ENCODE measurements at places on chromosomes 1 and 21.

- DNase-seq = no peak
Measured at GRCh38 chr1:240107058-240107684, 15.5 kb downstream of the FMN2 start.

DNA sequence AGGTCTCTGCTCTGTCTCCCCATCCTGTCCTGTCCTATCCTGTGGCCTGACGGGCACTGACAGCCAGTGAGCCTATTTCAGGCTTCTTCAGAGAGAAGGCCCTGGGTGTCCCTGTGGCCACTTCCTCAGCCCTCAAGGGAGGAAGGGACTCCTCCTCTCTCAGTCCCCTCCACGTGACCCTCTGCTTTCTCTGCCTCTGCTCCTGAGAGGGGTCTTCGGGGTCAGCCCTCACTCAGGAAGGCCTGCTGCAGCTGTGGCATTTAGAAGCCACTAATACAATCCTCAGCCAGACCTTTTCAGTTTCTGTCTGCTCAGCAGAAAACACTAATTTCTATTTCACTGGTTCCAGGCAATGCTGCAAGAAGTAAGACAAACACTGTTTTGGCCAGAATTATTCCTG, 43.6 kb upstream of the ETV3 start:
- no peak for DNase-seq

- no peak for DNase-seq
Measured at GRCh38 chr21:41972511-41973205, 18.8 kb upstream of the C2CD2 start.

DNA sequence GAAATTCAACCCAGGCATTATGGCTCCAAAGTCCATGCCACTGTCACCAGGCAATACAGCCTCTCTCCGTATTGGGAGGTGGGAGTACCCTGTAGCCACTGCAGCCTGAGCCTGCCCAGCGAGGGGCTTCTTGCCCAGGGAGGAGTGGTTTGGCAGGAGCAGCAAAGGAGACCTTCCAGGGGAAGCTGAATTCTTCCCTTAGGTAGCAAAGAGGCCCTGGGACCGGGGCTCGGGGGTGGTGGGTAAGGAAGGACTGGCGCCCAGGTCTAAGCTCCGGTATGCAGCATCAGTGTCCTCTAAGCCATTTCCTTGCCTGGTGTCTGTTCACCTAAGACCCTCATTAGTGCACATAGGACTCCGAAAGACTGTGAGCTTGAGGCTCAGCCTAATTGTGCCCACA, 17.0 kb downstream of the TNNT2 start:
- DNase-seq = no peak

- no peak for DNase-seq
Measured at GRCh38 chr1:152000964-152001630, 7.4 kb upstream of the S100A10 start.

GRCh38 chr21:31490443-31490842, 146.4 kb upstream of the TIAM1 start:
- DNase-seq = no peak

- no peak for DNase-seq
Measured at GRCh38 chr1:180927841-180928240, 15.1 kb downstream of the KIAA1614 start.

GRCh38 chr1:29354511-29355098, 118.3 kb downstream of the PTPRU start:
- DNase-seq = no peak

DNA sequence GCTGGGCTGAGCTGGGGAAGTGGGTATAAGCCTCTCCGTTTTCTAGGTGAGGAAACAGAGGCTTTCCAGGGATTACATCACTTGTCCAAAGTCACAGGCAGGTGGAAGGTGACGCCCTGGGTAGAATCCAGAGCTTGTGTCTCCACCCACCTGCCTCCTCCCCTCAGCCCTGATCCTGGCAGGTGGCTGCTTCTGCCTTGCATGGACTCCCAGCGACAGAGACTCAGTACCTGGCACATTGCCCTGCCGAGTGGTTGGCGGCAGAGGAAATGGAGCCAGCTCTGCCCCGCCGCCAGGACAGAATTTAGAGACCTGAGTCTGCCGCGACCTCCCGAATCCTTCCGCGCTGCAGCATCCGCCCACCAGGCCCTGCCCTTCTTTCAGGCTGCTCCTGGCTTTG, 2.1 kb downstream of the PLA2G2E start:
- DNase-seq = no peak

- DNase-seq = no peak
Measured at GRCh38 chr1:228375578-228376261, 30.9 kb downstream of the TRIM11 start.

GRCh38 chr21:17441370-17441769, 71.5 kb upstream of the CXADR start:
- DNase-seq = no peak

DNA sequence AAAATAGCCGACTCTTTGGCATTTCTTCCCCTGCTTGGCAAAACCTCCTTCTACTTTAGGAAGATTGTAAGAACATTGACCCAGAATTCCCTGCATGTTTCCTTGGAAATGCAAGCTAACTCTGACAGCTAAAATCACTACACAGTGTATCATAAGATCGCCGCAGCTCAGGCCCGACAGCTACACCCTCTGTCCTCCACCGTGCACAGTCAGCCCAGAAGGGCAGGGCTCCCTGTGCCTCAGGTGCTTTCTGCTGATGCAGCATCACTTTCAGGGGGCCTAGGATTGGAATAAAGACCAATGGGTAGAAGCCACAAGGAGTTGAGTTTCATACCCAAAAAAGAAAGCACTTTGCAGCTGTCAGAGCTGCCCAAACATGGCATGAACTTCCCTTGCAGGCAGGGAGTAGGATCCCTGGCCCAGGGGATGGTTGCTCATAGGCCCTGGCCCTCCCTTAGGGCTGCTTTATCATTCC, 145.3 kb downstream of the SEC16B start:
- DNase-seq = no peak

DNA sequence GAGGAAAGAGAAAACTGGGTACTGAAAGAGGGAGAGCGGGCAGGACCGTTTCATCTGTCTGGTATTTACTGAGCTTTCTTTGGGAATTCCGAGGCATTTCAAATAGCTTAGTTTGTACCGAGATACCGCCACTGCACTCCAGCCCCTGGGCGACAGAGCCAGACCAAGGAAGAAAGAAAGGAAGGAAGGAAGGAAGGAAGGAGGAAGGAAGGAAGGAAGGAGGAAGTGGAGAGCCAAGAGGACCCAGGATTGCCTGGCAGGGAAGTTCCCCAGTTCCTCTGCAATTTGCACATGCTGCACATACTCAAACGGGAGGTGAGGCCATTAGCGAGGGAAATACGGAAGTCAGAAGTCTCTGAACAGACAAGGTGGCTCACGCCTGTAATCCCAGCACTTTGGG, 961 bp upstream of the FUCA1 start:
- no peak for DNase-seq

DNA sequence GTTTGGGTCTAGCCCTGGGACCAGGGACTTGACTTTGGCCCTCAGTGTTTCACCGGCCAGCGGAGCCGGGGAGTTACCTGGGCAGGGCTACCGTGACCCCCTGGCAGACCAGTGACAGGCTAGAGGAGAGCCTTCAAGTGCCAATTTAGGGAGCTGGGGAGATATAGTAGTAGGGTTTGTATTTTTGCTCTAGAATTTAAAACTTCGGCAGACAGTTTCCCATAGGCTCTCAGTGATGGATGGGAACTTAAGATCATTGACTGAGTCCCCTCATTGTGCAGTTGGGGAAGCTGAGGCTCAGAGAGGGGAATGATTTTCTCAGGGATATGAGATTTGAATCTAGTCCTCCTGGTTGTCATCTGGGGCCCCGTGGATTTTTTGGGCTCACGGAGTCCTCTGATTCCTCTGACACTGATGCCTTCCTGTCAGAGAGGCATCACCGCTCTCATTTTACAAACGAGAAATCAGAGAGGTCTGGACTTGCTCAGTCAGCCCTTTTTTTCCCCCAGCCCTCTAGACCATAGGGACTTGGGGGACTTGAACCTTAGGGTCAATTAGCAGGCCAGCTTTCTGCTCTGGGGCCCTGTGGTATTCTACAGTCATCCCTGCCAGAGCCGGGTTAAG, 58.3 kb upstream of the ACOT11 start:
- no peak for DNase-seq

GRCh38 chr1:78355656-78356055, 135.1 kb upstream of the PTGFR start:
- no peak for DNase-seq

DNA sequence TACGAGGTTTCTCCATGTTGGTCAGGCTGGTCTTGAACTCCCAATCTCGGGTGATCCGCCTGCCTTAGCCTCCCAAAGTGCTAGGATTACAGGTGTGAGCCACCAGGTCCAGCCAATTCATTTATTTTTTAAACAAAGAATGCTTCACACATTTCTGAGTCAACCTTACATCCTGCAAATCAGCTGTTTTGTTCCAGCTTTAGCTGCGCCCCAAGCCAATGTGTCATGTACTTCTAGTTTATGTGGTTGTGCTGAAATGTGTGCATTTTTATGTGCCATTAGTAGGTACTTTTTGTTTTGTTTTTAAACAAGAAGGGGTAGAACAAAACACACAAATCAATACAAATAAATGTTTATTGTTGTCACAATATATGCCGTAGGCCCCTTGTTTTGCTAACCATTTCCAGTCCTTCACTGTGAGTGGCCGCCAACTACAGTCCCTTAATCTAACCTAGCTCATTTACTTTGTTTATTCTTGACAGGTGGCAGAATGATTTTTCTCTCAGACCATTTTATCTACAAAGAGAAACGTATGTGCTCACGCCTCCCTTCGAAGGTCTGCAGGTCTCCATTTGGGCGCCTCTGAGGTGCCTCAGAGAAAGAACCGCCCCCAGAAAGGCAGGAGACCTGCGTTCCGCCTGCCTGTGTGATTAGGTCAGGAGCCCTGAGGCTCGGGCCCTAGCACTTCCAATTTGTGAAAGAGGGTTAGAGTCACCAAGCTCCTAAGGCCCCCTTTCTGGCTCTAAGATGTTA, 2.8 kb upstream of the CASQ2 start:
- DNase-seq = no peak

GRCh38 chr1:23081376-23081775, 62.1 kb downstream of the KDM1A start:
- no peak for DNase-seq

GRCh38 chr1:60825593-60825992, 256.8 kb upstream of the NFIA start:
- DNase-seq = no peak

GRCh38 chr21:27675306-27675705, 708.4 kb upstream of the ADAMTS5 start:
- DNase-seq = no peak

GRCh38 chr1:201017828-201018163, 5.7 kb downstream of the KIF21B start:
- no peak for DNase-seq

DNA sequence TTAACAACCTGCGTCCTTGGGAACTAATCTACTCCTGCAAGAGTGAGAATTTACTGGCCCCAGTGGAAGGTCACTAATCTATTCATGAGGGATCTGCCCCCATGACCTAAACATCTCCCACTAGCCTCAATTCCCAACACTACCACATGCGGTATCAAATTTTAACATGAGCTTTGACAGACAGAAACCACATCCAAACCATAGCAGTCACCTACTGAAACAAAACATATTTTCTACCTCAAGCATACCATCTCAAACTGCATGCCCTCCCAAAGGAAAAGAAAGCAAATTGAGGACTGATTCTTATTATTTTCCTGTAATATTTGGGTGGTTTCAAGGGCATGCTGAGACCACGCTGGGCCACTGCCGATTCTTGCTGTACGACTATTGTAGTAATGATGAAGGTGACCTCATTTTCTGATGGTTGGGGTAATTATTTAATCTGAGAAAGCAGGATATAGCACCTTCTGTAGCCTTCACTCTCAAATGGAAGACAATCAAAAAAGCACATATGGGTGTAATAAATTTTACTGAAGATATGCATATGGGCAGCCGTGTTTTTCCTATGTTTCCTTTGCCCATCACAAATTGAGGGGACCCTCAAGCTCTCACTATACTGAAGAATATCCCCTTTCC, 13.2 kb upstream of the GBP5 start:
- no peak for DNase-seq

DNA sequence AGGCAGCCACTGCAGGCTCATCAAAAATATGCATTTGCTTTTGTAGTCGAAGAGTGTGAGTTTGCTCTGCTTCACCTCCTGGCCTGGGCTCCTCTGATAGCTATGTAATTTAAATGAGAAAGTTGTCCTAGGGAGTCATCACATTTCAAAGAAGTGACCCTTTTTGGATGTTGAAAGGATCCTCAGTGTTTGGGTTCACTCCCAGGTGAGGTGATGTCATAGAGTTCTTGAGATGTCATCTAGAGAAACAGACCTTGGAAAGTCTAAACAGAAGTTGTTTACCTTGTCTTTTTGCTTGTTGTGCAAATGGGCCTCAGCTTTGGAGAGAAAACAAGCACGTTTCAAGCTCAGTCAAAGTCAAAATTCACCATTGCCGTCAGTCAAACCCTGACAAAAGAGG, 92.0 kb upstream of the BARHL2 start:
- DNase-seq = no peak

DNA sequence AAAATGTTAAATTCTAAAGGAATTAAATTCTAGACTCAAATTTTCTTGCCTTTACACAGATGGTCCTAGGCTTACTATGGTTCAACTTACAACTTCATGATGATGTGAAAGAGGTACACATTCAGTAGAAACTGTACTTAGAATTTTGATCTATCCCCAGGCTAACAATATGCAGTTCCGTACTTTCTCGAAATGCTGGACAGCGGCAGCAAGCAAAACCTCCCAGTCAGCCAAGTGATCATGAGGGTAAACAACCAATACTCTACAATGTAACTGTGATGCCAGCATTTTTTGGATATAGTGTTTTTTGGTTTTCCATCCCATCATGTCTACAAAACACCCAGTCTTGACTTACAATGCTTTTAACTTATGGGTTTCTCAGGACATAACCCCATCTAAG, 25.7 kb downstream of the VAV3 start:
- DNase-seq = no peak

DNA sequence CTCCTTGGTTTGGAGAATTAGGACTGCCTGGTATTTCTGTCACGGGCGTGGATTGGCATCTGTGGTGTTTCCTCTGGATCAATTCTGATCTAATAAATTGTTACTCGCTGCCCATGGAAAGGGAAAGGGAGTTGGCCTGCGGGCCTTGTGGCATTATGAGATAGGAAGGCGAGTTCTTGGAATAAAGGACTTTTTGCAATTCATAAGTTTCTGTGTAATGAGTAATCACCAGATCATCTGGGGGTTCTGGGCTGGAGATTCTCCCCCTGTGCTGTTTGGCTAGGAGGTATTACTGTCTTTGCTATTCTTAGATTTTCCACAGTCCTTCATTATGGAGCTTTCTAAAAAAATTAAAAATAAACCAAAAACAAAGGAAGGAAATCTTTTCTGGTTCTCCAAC, 315.9 kb downstream of the CAMTA1 start:
- DNase-seq = no peak

GRCh38 chr1:20361805-20362381, 71.2 kb downstream of the VWA5B1 start:
- peak; percentile 62 for DNase-seq

All from stimulated activated naive CD8-positive, alpha-beta T cell treated with anti-CD3 and anti-CD28 coated beads, Interleukin-15, Interleukin-2, amounts not matched to agents 100 U/mL and 50 U/mL, for 24 hours (primary cell).